ENCODE measurements at places on chromosomes 4 and X.

DNA sequence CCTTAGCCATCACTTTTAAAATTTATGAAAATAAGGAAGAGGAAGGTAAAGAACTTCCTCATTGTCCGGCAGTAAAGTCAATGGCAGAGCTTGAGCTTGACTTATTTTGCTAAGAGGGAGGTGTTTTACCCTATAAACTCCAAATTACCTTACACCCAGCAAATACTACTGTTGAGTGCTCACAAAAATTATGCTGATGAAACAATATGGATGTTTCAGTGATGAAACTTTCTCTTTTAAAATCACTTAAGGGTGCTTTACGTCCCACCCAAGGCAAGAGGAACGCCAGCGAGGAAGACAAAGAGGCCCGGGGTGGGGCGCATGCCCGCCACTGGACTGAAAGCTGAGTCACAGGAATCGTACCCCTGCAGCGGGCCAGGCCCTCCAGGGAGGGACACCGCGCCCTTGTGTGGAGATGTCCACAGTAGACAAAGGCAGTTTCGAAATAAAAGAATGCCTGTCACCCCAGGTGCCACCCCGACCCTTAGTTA, 560 bp upstream of the TMSB4X start:
- peak; percentile 33 for DNase-seq

GRCh38 chr4:38366456-38366855, 297.5 kb upstream of the KLF3 start:
- no peak for DNase-seq

GRCh38 chr4:60808726-60809485, 391.2 kb upstream of the ADGRL3 start:
- no peak for DNase-seq

DNA sequence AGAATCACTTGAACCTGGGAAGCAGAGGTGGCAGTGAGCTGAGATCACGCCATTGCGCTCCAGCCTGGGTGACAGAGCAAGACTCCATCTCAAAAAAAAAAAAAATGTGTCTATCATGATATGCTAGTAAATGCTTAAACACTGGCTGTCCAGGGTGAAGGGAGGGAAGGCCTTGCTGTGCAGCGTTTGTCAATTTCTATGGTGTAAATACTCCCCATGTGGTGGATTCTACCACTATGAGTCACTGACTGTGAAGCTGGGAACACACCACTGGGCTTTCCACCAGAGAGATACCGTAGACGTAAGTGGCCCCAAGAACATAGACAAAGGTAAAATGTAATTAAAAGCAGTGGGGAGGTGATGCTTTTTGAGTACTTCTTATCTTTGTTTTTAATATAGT, 51.3 kb upstream of the LEF1 start:
- no peak for DNase-seq

GRCh38 chr4:44662623-44663005, 11.2 kb upstream of the YIPF7 start:
- DNase-seq: no peak

- no peak for DNase-seq
Observed at GRCh38 chr4:54063737-54064316, 578 bp downstream of the CHIC2 start.

GRCh38 chr4:8157944-8158709, 486 bp downstream of the ABLIM2 start:
- no peak for DNase-seq

DNA sequence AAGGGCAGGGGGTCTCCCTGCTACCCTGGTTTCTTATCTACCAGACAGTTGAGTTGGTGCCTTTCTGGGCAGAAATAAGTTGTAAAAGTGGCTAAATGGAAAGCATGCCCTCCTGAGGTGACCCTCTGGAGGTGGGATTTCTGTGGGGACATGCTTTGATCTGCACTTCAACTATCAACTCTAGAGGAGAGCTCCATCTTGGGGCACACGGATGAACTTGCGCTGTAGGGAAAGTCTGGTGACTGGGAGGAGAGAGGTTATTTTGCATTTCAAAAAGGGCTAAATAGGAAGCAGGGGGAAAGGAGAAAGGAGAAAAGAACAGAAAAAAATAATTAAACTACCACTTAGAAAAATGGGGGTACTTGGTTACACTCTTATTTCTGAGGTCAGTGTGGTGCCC, 12.7 kb upstream of the RHOXF2B start:
- DNase-seq: no peak

Data from NCI-H1105 treated with DMSO at 0.1 percent for 48 hours (cell line).